H1 (cell line): ENCODE measurements at places on chromosomes 4 and X.

GRCh38 chr4:170818786-170819185 lies 729.0 kb upstream of the AADAT start:
- H3K4me1 ChIP-seq = no peaks in the 10 kb centered on the region
- H3K36me3 ChIP-seq = no peaks in the 10 kb centered on the region; the same call in 1 of the 2 replicates
- no peak for DNase-seq
- H3K27me3 ChIP-seq = no peaks in the 10 kb centered on the region

DNA sequence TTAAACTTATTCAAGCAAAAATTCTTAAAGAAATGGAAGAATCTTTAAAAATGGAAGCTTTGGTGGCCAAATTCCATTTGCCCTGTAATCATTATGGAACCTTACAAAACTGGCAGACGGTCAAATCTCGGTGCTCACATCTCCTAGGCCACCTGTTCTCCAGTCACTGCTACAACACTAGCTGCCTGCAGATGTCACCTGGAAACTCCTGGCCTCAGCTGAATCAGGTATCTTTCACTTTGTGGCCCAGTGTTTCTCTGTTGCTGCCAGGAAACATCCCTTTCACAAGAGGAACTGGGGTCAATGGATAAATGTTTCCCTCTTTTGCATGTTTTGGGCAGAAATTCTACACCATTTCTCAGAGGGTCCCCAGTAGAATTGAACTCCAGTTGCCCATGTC lies 4.2 kb upstream of the CXCL3 start:
- no peak for DNase-seq
- H3K27ac ChIP-seq = no peak overlapping the region
- no peak overlapping the region for H3K4me3 ChIP-seq
- no peaks in the 10 kb centered on the region for H3K27me3 ChIP-seq
- peaks cover under 1% of the 10 kb centered on the region; the same call in 1 of the 2 replicates for H3K4me1 ChIP-seq
- H3K36me3 ChIP-seq = no peaks in the 10 kb centered on the region

DNA sequence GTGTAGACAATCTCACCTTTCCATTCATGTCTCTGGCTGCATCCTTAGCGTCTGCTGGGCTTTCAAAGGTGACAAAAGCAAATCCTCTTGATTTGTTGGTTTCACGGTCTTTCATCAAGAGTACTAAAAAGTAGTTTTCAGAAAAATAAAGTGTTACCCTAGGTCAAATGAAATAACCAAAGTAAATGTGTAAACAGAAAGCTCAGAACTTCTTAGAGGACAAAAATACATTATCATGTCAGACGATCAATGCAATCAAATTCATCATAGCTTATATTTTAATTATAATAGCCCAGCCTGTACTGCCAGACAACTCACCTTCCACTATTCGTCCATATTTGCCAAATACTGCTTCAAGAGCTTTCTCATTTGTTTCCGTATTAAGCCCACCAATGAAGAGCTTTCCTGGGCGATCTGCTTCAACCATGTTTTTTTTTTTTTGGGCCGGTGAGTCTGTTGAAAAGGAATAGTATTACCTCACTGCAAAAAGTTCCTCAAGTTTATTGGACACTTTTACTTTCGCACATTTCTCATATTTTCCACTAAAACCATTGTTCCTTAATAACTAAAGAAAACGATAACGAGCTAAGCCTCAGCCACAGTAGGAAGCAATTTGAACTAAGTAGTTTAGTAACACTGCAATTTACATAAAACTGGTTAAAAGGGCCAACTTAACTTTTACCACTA lies 1.4 kb downstream of the RBMX start:
- H3K4me1 ChIP-seq = no peaks in the 10 kb centered on the region
- DNase-seq = no peak
- H3K36me3 ChIP-seq = peaks cover 16% of the 10 kb centered on the region
- no peaks in the 10 kb centered on the region for H3K27me3 ChIP-seq
- H3K4me3 ChIP-seq = peak overlapping the region; percentile 94

DNA sequence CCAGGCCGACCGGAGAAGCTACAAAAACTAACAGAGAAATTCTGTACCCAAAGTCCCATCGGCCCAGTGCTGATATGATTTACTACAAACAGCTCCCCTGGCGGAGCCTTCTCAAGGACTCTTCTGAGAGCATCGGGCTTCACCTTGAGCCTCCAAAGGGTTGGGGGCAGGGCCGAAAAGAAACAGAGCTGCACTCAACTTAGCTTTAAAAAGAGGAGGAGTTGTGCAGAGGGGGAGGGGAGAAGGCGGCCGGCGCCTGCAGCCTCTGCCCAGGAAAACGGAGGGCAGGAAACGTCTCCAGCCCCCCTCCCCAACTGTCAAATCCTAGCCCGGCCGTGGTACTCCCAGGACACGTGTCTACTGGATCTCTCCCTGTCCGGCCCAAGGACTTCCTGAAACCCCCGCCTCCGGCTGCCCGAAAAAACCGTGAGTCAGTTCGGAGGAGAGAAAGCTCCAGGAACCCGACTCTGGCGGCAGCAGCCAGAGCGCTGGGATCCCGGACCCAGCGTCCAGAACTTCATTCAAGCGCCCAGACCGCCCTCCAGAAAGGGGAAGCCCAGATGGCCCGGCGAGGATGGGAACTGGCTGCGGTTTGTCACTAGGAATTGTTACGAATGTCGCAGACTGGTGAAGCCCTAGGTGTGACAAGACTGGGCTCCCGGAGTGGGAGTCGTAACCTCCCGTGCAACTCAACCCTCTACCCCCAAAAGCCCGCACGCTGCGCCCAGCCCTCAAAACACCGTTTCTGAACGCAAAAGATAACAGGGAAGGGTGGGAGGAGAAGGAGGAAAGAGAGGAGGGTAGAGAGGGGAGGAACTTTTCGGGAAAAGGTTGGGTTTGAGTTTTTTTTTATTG lies 973 bp downstream of the ADAMTS3 start:
- no peak overlapping the region for H3K27ac ChIP-seq
- DNase-seq = peak; percentile 82
- peak overlapping the region; percentile 67 for H3K4me3 ChIP-seq

DNA sequence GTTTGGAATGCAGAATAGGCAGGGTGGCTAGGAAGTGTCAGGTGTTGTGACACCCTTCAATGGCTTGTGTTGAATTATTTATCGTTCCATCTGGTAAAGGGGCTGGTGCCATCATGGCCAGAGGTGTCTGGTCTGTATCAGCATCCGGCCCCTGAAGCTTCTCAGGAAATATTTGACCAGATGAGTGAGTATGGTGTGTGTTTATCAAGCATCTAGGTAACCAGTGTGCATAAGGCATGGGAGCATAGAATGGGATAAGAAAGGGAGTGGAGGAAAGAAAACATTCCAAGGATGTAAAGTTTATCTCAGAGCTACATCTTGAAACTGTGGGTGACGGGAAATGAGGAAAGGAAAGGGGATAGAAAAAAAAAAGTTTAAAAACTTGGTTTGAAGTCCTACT lies 109.4 kb downstream of the KLHL4 start:
- no peaks in the 10 kb centered on the region for H3K27me3 ChIP-seq
- no peaks in the 10 kb centered on the region for H3K4me1 ChIP-seq
- no peak for DNase-seq
- no peak overlapping the region for H3K27ac ChIP-seq
- H3K4me3 ChIP-seq = no peak overlapping the region

DNA sequence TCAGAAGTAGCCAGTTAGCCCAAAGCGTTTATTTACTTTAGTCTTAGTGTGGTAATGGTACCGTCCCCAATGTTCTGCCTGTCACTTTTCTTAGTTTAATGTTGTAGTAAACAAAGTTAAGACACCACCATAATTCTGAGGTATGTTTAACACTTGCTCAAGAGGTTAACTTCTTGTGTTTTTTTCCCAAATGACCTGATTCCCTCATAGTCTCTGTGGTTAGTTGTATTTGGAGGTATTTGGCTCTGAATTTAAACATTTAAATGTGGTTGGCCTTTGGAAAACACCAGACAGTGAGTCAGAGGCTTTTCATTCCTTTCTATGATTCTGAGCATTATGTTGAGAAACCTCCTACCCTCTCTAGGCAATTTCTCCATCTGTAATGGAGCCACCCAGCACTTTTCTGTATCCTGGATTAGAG lies 47.9 kb downstream of the CXCL1 start:
- no peak overlapping the region for H3K27ac ChIP-seq
- no peak overlapping the region for H3K4me3 ChIP-seq
- no peaks in the 10 kb centered on the region for H3K27me3 ChIP-seq
- H3K4me1 ChIP-seq = no peaks in the 10 kb centered on the region

GRCh38 chr4:80264825-80265224 lies 1.6 kb upstream of the FGF5 start:
- no peak overlapping the region for H3K4me3 ChIP-seq
- DNase-seq = no peak
- no peaks in the 10 kb centered on the region for H3K36me3 ChIP-seq
- no peak overlapping the region for H3K27ac ChIP-seq
- peaks cover 80% of the 10 kb centered on the region for H3K27me3 ChIP-seq

GRCh38 chr4:186831574-186831973 lies 107.9 kb upstream of the FAT1 start:
- no peaks in the 10 kb centered on the region for H3K4me1 ChIP-seq
- H3K36me3 ChIP-seq = no peaks in the 10 kb centered on the region
- no peak overlapping the region for H3K4me3 ChIP-seq
- no peak for DNase-seq

GRCh38 chr4:137968956-137969678 lies 273.0 kb downstream of the SLC7A11 start:
- H3K4me3 ChIP-seq = no peak overlapping the region
- no peak overlapping the region for H3K27ac ChIP-seq
- H3K36me3 ChIP-seq = no peaks in the 10 kb centered on the region
- no peaks in the 10 kb centered on the region for H3K27me3 ChIP-seq
- no peaks in the 10 kb centered on the region for H3K4me1 ChIP-seq

- H3K4me1 ChIP-seq = no peaks in the 10 kb centered on the region
- H3K4me3 ChIP-seq = no peak overlapping the region
- DNase-seq = no peak
- H3K27ac ChIP-seq = no peak overlapping the region
- H3K36me3 ChIP-seq = no peaks in the 10 kb centered on the region
- no peaks in the 10 kb centered on the region for H3K27me3 ChIP-seq
Measured at GRCh38 chrX:31115398-31115797, 43.6 kb upstream of the FTHL17 start.

GRCh38 chr4:153649572-153649991 lies 34.5 kb upstream of the TLR2 start:
- H3K4me1 ChIP-seq = no peaks in the 10 kb centered on the region; the same call in 1 of the 2 replicates
- H3K27ac ChIP-seq = no peak overlapping the region

- no peak overlapping the region for H3K27ac ChIP-seq
- no peak overlapping the region for H3K4me3 ChIP-seq
- no peaks in the 10 kb centered on the region for H3K36me3 ChIP-seq
Measured at GRCh38 chr4:109111031-109111430, 191.4 kb downstream of the COL25A1 start.

DNA sequence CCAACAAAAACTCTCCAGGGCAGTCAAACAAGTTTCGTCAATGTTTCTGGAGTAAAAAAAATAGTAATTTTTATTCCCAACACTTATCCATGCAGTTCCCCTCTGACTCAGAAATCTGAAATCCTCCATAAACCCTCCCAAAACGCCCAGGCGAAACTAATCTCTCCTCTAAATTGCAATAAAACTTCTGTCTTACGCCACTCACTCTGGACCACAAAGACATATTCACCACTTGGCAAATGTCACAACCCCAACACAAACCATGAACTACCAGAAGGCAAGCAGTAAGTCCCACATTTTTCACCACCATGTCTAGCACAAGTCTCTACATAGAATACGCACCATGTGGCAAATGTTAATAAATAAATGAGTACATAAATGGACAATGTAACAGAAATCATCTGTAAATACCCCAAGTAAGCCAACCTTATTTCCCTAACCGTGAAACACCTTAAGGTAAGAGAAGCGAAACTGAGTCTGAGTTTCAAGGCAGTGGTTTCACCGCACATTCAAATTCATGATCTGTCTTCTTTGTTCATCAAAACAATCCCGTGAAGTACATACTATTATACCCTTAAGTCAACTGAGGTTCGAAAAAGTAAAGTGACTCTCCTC lies 1.6 kb downstream of the PAPSS1 start:
- H3K4me1 ChIP-seq = peaks cover 5% of the 10 kb centered on the region
- no peaks in the 10 kb centered on the region for H3K36me3 ChIP-seq
- no peaks in the 10 kb centered on the region for H3K27me3 ChIP-seq
- H3K27ac ChIP-seq = no peak overlapping the region
- DNase-seq = no peak

GRCh38 chr4:74754218-74754617 lies 40.1 kb downstream of the BTC start:
- DNase-seq = no peak
- no peaks in the 10 kb centered on the region for H3K4me1 ChIP-seq
- no peak overlapping the region for H3K27ac ChIP-seq
- no peaks in the 10 kb centered on the region for H3K36me3 ChIP-seq
- H3K4me3 ChIP-seq = no peak overlapping the region
- no peaks in the 10 kb centered on the region for H3K27me3 ChIP-seq

DNA sequence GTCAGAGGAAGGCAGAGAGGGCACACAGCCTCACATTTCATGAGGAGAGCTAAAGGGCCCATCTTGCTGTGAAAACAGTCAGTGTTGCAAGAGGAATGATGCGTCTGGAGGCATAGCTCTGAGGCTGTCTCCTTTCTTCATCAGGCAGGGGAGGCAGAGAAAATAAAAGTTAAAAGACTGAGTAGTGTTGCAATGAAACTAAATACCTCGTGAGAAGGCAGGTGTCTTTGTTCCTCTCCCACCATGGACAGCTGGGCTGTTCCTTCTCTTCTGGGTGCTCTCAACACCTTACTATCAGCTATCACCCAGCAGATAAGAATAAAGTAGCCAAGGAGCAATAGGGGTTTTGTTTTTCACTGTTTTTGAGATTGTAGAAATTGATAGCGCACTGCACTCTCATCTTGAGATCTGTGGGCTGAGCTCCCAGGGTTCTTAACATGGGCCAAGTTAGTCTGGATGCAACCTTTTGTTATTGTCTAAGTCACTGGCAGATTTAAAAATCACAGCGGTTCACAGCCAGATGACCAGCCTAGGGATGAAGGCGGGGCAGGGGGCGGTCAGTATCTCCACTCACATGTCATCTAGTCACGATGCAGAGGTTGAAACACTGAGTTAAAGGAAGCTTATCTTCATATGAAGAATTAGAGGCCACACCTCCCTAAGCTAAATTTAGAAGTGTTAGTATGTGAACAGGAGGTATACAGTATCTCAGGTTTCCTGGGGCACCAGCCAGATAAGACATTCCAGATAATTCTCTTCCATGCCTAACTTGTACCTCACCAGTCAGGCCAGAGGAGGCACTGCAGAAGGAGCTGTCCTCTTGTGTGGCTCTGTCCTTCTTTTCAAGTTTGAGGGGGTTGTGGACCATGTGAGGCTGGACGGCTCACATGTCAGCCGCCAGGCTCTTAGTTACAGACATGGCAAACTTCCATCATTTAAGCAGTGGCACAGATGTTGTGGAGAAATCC lies 36.9 kb downstream of the PARM1 start:
- no peaks in the 10 kb centered on the region for H3K27me3 ChIP-seq
- no peak overlapping the region for H3K27ac ChIP-seq
- no peak for DNase-seq
